ENCODE measurements at places on chromosomes 1 and 21.

GRCh38 chr1:165257969-165258459 lies 98.5 kb downstream of the LMX1A start:
- ATAC-seq: peak; percentile 90

- ATAC-seq: no peak
Measured at GRCh38 chr21:39479814-39480182, 28.0 kb downstream of the SH3BGR start.

- ATAC-seq: no peak
Measured at GRCh38 chr1:26531651-26532131, 2.1 kb downstream of the RPS6KA1 start.

GRCh38 chr1:7869136-7869920 lies 16.5 kb upstream of the UTS2 start:
- no peak for ATAC-seq

- ATAC-seq: no peak
Measured at GRCh38 chr1:15992187-15992553, 11.9 kb upstream of the SRARP start.

DNA sequence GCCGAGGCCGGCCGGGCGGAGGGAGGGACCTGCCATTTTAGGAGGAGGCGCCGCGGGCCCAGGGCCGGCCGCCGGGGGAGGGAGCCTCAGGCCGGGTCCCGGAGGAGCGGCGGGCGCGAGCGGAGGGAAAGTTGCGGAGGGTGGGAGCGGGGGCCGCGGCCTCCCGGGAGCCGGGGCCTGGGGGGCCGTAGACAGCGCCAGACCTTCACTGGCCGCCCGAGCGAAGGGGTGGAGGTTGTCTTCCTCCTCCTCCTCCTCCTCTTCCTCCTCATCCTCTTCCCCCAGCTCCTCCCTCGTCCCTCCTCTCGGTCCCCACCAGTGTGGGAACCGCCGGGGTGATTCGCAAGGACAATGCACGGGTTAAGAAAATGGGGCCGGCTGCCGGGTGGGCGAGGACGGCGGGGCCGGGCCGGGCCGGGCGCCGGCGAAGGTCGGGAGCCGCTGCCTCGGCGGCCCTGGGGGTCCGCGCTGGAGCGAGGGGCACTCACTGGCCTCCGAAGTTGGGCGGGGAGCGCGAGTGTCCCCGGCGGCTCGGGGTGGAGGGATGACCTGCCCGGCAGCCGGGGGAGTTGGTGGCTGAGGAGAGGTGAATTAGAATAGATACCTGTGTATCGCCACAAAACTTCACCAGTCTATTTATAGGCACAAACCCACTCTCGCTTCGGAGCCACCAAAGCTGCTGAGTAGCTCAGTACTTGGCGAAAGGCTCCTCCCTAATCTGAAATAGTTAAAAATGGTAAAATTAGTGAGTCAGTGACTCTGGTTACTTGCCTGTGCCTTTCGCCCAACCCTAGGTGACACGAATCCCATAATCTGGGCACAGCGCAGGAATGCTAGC lies 1.3 kb downstream of the DYRK1A start:
- ATAC-seq: no peak

DNA sequence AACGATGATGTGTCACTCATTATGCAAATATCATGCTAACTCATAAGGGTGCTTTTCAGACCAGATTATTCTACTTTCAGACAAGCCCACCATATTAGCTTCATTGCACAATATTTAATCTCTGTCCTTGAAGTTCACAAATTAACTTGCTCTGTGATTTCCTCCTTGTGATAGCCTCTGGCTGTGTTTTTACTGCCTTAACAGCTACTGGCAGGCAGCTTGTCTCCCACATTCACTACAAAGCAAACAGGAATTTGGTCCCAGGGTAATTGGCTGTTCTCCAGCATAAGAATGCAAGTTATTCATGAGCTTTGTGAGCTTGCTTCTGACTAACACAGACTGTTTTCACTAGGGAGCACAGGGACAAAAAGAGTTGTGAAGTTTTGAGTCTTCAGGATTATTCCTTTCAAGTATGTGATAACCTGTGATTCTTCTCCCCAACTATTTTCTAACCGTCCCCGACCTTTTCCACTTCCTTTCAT lies 87.9 kb upstream of the HMCN1 start:
- ATAC-seq: peak; percentile 97

GRCh38 chr1:43034195-43034658 lies 75.6 kb upstream of the SLC2A1 start:
- no peak for ATAC-seq

GRCh38 chr1:17212487-17213121 lies 7.7 kb downstream of the PADI1 start:
- peak; percentile 78 for ATAC-seq

DNA sequence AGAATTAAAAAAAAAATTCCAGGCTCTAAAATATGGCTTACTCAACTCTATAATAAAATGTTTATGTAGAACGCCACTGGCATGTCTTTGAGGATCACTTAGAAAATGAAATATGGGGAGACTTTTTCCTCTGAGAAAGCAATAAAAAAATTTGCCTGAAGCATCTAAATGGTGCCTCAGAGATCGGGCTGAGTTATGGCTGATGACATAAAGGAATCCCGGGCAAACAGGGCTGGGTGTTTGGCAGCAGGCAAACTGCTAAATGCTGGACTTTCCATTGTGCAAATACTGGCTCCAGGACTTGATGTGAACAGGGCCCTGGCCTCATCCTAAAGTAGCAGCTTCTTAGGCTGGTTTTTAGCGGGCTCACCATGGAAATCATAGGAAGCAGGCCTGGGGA lies 44.5 kb upstream of the C1orf87 start:
- no peak for ATAC-seq

- no peak for ATAC-seq
Measured at GRCh38 chr1:56286506-56286905, 292.9 kb downstream of the PLPP3 start.

DNA sequence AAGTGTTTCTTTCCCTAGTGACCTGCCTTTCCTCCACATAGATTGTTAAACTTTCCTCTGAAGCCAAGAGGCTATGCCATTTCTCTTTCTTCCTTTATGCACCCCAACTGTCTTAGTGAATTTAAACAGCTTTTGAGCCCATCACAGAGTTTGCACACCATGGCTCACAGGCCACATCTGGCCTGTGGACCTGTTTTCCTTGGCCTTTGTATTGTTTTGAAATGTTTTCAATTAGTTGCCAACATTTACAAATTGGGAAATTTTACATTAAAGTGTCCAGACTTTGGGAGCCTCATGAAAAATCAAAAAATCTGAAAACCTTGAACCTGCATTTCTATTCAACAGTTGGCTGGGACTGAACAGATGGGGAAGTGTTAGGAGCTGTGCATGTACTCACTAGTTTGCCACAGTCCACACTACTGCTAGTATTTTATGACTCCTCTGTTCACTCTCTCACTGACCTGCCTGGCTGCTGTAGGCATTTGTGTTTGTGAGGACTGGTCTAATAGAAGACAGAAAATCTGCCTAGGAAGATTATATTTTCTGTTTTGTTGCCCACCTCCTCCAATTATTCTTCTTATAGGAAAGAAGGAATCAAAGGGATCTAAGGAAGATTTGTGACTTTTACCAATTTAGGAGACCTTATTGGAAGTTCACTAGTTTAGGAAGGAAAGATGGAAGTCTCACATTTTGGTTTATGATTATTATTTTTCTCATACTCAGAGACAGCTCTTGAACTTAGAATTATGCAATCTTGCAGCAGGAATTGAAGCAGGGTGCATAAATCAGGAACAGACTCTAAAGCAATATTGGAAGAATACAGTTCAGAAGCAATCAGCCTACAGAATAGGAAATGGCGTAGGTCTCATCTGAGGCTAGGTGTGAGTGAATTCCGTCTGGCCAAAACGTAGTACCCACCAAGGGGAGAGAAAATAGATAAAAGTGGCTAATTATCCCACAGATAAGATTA lies 134.7 kb downstream of the HLX start:
- no peak for ATAC-seq

DNA sequence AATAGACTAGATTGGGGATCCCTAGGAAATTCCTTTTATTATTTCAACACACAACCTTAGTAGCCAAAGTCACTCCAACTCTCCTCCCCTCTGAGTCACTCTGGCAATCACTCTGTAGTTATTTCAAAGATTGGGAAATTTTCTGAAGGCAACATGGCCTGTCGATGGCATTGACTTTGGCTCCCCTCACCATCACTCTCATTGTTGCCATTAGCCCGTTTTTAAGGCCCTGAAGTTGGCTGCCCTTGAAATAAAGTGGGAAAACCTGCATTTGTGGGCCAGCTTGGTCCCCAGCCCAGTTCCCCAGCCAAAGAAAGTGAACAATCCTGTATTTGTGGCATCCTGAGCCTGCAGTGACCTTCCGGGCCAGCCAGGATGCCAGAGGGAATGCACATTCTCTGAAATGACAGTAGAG lies 52.5 kb downstream of the CDC7 start:
- ATAC-seq: no peak

- ATAC-seq: no peak
Measured at GRCh38 chr1:31569596-31570173, 6.6 kb upstream of the TINAGL1 start.

DNA sequence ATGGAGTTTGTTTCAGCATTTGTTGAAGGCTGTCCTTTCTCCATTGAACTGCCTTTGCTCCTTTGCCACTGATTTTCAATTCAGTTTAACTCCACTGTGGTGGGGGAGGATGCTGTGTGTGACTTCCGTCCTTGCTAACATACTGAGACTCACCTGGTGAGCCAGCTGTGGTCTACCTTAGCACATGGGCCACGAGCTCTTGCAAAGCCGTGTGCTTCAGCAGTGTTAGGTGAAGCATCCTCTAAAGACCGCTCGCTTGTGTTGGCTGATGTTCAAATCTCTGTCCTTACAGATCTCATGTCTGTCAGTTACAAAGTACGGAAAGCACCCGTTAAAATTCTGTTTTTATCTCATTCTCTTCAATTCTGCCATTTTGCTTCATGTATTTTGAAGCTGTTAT lies 3.6 kb upstream of the SPATC1L start:
- no peak for ATAC-seq

DNA sequence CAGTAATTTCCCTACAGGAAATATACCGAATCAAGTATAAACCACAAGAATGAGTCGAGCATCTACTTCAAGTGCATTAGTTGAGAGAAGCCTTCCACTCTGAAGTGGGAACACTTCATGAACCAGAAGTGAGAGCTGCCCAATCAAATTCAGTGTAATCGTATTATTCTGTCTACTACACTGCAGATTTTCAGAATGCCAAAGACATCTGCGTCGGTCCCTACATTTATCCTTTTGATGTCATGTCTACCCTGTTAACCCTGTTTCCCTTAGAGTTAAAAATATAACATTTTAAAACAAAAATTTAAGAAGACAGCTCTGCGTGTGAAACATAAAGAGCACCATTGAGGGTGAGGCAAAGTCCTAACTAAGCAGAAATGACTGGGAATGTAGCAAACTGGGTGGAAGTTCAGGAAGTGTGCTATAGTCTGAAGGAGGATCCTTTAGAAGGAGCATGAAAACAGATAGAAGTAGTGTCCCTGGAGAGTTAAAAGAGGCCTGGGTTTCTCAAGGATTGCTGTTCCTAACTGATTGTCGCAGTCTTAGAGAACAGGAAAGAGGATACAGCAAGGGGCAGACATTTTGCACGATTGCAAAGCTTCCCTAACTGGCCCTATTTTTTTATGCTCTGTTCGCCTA lies 291.2 kb downstream of the PTPRC start:
- ATAC-seq: peak; percentile 76

DNA sequence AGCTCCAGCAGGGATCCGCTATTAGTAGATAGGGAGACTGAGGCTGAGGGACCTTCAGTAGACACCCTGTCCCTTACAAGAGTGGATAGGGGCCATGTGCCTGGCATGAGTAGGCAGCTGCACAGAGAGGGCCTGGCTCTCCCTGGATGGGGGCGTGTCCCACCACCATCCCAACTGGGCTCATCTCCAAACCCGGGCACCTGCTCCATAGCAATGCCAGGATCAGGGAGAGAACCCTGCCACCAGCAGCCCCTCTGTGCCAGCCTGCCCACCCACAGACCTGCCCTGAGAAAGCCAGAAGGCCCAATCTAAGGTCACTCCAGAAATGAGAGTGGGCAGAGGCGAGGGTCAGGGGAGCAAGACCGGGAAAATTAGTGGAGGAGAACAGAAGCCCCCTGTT lies 121.3 kb downstream of the GRIK3 start:
- no peak for ATAC-seq

DNA sequence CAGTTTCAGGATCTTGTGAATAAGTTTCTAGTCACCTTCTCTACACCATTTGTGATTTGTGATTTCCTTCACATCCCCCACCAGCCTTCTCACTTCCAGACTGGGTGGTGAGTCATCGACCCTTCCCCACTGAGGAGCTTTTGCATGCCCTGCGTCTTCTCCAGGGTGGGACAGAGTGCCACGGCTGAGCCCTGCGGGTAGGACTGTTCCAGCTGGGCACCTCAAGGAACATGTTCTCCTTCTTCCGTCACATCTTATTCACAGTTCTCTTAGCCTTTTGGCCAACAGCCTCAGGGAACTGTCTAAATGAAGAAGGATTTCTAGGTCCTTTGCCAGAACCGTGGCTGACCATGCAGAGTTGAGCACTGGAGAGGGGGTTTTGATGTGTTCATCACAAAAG lies 116.5 kb downstream of the TMEM53 start:
- no peak for ATAC-seq

DNA sequence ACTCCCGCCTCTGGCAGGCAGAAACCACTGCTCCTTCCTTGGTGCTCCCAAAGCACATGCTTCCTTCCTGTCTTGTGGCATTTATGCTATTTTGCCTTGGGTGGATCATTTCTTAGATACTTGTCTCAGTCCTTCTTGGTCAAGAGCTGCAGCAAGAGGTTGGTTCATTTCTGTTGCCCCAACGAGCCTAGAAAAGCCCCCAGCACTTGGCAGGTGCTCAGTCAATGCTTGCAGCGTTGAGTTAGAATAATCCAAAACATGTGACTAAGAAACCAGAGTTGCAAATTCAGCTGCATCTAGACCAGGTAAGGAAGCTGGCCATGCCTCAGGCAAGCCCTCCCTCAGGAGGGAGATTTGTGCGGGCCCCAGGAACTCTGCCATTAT lies 42.4 kb upstream of the TENT5C start:
- no peak for ATAC-seq

- ATAC-seq: peak; percentile 83
Measured at GRCh38 chr1:93437976-93438605, 9.8 kb upstream of the FNBP1L start.

DNA sequence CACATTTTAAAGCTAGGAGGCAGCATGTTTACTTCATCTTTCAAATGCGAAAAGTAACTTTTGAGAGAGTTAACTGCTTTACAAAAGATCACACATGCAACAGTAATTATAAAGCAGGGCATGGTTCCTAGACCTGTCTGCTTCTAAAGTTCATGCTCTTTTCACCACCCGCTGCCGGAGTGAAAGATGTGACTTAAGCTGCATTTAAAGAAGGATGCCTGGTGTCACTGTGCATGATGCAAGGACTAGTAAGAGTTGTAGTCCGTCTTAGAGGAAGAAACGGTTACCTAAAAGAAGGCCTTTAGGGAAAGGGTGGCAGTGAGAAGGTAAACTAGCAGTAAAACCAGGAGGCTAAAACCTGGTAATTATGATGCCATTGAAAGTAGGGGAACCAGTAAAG lies 1689.1 kb downstream of the KCNT2 start:
- ATAC-seq: no peak

DNA sequence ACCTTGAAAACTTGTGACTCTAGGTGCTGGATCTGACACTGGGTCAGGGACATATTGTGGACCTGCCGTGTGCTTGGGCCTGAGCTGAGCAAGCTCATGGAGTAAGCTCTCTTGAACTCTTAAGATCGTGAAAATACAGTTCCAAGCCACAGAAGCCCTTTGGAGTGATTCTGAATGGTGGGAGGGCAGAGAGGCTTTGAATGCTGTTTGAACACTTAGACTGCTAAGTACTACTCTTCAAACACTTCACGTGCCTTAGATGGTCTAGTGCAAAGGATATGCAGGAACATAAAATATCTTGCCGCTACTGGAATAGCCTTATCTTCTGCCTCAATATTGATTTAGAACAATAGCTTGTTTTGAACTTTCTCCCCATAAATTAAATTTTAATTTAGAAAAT lies 21.6 kb downstream of the ROR1 start:
- no peak for ATAC-seq

All from SK-N-SH treated with all-trans-retinoic acid at 6 μM for 48 hours (cell line).